ENCODE measurements at places on chromosomes 5 and 9.

GRCh38 chr5:103433211-103433610 lies 129.4 kb downstream of the NUDT12 start:
- DNase-seq, result no peak

DNA sequence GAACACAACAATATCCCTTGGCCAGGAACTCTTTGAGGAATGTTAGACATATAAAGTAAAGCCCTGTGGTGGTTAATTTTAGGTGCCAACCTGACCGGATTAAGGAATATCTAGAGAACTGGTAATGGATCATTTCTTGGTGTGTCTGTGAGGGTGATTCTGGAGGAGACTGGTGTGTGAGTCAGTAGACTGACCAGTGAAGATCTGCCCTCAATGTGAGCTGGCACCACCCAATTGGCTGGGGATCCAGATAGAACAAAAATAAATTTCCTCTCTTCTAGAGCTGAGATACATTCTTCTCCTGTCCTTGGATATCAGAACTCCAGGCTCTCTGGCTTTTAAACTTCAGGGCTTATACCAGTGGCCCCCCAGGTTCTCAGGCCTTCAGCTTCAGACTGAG lies 56.2 kb upstream of the TNPO1 start:
- no peak for DNase-seq

- peak; percentile 59 for DNase-seq
These were observed 3.9 kb downstream of the CCDC183 start for GRCh38 chr9:136799854-136800657.

GRCh38 chr5:77304388-77304787 lies 93.9 kb downstream of the PDE8B start:
- DNase-seq, result no peak

- DNase-seq, result no peak
These were observed 132.4 kb downstream of the GCNT1 start for GRCh38 chr9:76591256-76591950.

GRCh38 chr5:40554813-40555212 lies 124.9 kb upstream of the PTGER4 start:
- no peak for DNase-seq
